ENCODE measurements at places on chromosomes 4 and X.
A peak's percentile ranks its signal among the peaks of the same experiment; 100 is the strongest.

GRCh38 chr4:102598086-102598761, 97.1 kb downstream of the NFKB1 start:
- no peak for DNase-seq

GRCh38 chrX:150767475-150768131, 74.4 kb downstream of the MTMR1 start:
- DNase-seq = no peak

DNA sequence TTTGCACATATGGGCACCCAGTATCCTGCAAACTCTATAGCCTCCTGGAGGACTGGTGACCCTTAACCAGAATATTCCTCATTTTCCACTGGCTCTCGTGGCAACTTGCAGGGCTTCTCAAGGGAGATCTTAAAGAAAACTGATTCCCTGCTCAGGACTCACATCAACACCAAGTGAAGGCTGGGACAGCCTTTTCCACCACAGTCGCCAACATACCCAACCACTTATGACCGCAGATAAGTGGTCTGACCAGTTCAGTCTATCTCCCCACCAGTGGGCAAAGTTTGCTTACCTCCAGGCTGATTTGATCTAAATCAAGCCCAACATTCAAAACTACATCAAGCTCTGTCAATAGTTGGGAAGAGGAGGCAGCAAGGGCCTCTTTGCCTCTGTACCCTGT, 289.3 kb upstream of the GATB start:
- no peak for DNase-seq

DNA sequence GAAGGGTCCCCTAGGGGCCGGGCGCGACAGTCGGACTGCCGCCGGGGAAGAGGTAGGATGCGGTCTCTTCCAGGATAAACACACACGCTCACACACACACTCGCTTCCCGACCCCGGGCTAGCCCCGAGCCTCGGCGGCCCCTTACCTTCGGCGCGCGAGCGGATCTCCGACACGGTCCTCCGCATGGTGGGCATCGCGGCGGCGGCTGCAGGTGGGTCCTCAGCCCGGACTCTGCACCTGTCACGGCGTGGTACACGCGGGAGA, 294 bp downstream of the ATP8A1 start:
- DNase-seq = no peak

DNA sequence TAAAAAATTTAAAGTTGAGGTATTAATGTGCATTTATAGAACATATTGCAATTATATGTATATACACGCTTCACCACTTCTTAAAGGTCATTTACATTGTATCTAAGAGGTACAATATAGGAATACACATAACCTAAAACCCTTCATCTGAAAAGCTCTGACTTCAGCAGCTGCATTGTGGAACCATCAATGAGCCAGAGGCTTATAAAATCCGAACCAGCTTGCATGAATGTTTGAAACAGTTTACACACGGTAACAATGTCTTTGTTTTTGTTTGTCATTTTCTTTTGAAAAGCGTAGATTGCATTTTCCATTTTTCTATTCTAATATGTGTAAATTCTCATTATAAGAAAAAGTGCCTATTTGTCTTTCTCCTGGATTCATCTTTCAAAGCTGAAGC, 221.6 kb downstream of the DCLK2 start:
- no peak for DNase-seq

GRCh38 chrX:40644821-40645358, 2.5 kb downstream of the CXorf38 start:
- no peak for DNase-seq

- DNase-seq = peak; percentile 94
These were observed at the start of gene PCYT1B for GRCh38 chrX:24647257-24648058. TSS of gene PCYT1B (minus strand) at chrX:24647347. CDS start at chrX:24647105, 242 bp downstream.

DNA sequence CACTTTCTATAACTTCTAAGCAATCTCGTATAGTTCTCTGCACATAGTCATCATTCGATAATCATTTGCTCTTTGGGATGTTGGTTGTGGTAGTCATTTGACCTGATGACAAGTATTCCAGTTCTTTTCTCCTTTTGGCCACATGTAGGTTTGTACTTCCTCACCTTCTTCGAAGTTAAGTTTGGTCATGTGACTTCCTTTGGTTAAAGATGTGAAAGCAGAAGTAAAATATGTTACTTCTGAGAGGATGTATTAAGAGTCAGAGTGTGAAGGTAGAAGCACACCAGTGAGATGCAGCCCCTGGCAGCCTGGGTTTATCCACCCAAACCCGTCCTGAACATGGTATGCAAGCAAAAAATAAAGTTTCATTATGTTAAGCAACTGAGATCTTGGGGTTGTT, 48.9 kb upstream of the ZNF518B start:
- DNase-seq = no peak

GRCh38 chr4:11743236-11743635, 314.5 kb upstream of the HS3ST1 start:
- no peak for DNase-seq

GRCh38 chr4:4861390-4862018, 2.0 kb downstream of the MSX1 start:
- no peak for DNase-seq
